ENCODE measurements at places on chromosomes 13 and 19.
A peak's percentile ranks its signal among the peaks of the same experiment; 100 is the strongest.

DNA sequence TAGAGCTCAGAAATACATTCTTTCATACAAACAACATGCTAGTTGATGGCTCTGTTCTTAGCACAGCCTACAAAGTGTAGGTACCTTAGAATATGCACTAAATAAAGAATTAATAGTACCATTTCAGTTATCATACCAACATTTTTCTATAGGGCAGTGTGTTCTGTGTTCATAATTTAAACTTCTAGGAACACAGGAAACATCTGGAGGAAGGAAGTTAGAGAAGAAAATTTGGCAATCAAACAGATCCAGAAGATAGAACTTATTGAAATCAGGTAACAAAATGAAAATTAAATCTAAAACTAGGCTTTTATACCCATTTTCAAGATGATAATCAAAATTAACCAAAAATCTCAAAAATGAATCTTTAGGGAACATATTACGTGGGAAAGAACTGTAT lies 527.5 kb downstream of the DCT start:
- DNase-seq: no peak

DNA sequence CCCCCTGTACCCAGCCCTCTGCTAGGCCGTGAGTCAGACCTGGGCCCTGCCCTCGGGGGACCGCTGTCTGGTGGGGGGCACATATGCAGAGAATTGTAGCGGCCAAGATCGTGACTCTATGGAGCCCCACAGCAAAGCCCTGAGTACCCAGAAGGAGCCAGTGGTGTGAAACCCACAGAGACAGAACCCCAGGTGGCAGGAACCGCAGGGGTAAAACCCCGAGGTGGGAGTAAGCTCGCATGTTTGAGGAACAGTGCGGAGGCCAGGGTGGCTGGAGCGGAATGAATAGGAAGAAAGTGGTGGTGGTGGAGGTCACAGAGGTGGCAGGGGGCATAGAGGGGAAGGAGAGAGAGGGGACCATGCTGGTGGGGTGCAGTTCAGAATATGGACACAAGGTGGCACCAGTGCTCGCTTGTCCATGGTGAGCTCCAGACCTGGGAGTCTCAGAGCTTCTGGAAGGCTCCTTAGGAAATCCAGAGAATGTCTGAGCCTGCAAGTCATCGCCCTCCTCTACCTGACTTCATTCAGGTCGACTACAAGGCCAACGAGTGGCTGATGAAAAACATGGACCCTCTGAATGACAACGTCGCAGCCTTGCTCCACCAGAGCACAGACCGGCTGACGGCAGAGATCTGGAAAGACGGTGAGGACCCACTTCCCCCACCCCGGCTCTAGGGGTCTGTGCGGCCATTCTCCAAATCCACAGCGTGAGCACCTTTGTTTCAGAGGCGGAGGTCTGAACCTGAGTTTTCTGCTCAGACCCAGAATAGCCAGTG lies 48.9 kb downstream of the MYH14 start:
- DNase-seq: no peak

DNA sequence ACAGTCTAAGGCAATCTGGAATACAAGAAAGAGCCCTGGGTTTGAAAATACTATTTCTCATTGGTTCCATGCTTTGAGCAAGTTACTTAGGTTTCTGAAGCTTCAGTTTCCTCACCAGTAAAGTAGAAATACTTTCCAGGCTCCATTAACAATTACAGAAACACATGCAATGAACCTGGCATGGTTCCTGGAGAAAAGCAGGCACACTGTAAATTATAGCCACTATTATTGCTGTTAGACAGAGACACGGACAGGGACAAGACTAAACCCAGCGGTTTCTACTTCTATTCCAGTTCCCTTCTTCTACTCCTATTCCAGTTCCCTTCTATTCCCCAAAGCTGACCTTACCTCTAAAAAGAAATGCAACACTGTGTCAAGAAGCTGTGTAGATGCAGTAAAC lies 41.2 kb downstream of the MIPEP start:
- DNase-seq: no peak

DNA sequence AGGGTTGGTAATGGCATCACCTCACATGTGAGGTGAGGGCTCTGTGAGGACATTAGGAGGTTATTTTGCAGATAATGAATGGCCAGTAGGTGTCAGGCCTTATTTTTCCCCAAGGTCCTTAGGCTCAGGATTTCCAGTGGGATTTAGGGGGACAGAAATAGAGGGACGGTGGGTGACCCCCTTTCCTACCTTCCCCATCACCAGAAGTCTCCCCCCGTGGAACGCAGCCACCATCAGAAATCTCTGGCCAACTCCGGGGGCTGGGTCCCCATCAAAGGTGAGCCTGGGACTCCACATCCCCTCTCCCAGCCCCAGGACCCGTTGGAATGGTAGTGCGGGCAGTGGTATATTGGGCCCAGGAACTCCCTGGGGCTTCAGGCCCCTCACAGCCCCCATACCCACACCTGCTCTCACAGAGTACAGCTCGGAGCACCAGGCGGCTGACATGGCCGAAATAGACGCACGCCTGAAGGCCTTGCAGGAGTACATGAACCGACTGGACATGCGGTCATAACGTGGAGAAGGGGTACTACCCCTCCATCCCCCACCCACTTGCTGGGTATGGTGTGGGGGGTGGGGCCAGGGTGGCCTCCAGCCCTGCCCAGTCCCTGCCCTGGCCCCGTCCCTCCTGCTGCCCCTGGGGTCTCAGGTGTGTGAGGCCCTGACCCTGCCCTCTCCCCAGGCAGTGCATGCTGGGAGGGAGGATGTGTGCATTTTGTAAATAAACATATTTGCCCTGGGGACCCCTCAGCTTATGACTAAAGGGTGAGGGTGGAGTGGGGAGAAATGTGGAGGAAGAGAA lies 4.8 kb downstream of the PGLYRP1 start:
- DNase-seq: no peak

DNA sequence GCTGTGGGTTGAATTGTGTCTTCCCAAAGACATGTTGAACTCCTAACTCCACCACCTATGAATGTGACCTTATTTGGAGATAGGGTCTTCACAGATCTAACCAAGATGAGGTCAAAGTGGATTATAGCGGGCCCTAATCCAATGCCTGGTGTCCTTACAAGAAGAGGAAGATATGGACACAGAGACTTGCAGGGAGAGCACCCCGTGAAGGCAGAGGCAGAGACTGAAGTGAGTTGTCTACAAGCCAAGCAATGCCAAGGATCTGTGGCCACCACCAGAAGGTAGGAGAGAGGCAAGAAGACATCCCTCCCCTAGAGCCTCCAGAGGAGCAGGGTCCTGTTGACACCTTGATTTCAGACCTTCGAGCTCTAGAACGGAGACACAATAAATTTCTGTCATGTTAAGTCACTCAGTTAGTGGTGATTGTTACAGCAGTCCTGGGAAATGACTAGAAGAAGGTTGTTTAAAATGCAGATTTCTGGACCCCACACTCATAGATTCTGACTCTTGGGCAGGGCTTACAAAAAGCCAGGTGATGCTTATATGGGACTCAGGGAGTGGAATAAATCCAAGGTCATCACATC lies 70.6 kb downstream of the FGF9 start:
- no peak for DNase-seq

GRCh38 chr19:32603961-32604360 lies 23.0 kb downstream of the PDCD5 start:
- no peak for DNase-seq

GRCh38 chr19:41234512-41235168 lies 15.6 kb downstream of the AXL start:
- DNase-seq: no peak

DNA sequence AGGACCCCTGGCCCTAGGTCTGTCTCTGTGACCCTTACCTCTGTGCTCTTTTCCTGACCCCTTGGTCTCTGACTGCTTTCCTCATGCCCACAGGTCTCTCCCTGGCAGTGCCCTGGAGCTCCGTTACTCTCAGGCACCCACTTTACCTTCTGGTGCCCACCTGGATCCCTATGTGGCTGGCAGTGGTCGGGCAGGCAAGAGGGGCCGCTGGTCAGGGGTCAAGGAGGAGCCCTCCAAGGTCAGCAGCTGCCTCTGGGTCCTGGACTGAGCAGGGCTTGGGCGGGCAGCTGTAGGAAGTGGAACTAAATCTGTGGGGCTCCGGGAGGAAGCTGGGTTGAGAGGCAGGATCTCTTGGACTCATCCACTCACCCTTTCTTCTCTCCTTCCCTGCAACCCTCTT lies 16.3 kb downstream of the PPFIA3 start:
- no peak for DNase-seq

DNA sequence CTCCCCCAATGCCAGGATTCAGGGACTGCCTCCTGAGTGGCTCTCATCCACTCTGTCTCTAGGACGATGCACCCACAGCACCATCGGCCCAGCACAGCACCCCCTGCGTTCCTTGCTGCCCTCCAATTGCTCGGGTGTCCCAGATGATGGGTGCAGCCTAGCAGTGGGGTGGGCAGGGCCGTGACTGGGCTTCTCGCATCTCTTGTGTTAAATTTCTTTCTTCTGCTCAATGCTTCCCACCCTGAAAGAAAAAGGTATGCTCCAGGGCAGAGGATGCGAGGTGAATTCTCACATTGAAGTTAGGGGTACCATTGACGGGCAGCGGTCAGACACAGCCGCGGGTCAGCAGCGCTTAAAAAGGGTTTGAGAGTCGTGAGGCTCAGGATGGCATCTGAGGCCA lies 232.4 kb upstream of the SGCG start:
- DNase-seq: no peak

DNA sequence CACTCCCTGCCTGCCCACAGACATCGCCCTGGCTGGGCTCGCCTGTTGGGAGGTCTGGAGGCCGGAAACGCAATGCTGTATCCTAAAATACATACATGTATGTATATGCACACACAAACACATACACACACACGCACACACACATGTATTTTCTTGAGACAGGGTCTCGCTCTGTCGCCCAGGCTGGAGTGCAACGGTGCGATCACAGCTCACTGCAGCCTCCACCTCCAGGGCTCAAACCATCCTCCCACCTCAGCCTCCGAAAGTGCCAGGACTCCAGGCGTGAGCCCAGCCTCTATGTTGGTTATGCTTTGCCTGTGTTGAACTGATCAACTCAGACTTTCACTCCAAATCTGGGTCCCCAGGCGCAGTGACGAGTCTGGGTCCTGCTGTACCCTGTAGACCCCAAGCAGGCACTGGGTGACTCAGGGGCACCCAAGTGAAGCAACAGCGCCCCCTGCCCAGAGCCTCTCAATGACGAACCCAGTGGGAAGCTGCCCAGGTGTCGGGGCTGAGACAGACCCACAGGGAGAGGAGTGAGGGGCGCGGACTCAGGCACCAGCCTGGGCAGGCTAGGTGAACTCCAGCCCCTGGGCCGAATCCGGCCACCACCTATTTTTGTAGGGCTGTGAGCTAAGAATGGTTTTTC lies 27.4 kb upstream of the CACTIN start:
- DNase-seq: no peak

DNA sequence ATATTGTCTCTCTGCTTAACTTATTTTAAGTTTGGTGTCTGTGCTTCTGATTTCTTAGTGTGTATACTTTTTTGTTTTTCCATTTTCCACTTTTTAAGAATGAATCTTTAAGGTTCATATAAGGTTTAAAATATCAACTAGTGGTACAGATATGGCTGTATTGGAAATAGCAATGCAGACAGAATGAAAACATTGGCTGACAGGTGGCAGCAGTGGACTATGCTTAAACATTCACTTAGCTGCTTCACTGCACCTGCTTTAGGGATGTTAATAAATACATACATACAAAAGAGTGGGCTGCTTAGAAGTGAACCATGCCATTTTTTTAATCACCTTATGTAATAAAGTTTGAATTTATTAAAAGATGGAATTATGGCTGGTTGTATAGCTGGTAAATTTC lies 27.3 kb downstream of the TM9SF2 start:
- no peak for DNase-seq

- peak; percentile 22 for DNase-seq
Observed at GRCh38 chr13:25249001-25249543, 38.2 kb downstream of the MTMR6 start.

Measured in non-pigmented ciliary epithelial cell (primary cell).